Suppressor macrophage treated with lipopolysaccharide for 1 hour (primary cell): ENCODE measurements at places on chromosomes 12 and 14.

GRCh38 chr14:92585981-92586937 lies 72.7 kb downstream of the RIN3 start:
- peak; percentile 85 for DNase-seq

GRCh38 chr12:107159384-107159900 lies 66.1 kb upstream of the CRY1 start:
- DNase-seq, result no peak

GRCh38 chr12:76878099-76878898 lies 520 bp downstream of the CSRP2 start:
- DNase-seq, result peak; percentile 21

GRCh38 chr12:69157023-69157655 lies 82.2 kb upstream of the CPSF6 start:
- DNase-seq, result peak; percentile 87

DNA sequence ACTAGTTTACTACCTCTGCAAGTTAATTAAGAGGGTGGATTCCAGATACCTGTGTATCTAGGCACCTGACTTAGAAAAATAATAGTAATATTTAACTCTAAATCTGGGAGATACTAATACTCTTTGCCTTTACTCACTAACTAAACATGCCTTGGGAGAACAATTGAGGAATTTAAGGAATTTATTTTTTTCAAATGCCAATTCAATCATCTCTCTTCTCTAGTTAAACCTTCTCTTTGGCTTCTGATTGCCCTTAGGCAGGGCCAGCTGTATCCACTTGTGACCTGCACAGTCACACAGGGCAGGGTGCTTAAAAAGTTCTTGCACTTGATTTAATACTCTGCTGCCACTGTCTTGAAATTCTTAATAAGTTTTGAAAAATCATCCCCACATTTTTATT lies 142.4 kb downstream of the PLCZ1 start:
- DNase-seq, result no peak

- peak; percentile 91 for DNase-seq
These were observed 77.7 kb downstream of the FLRT2 start for GRCh38 chr14:85607651-85608081.

DNA sequence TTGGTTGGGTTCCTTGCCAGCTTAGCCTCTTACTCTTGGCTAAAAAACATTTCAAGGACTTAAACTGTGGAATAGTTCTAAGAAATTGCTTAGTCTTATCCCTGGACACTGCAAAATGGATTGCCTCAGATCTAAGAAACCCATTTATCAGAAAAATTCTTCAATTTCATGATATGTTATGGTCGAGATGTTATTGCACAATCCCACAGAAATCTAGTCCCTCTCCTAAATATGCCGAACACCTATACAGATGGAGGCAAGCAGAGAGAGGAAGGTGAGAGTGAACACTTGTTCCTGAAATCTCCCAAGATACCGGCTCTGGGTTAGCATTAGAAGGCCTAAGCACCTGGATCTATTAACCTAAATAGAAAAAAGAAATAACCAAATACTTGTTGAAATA lies 267.2 kb downstream of the PAWR start:
- DNase-seq, result no peak
